H4 (cell line): ENCODE measurements at places on chromosomes 7 and 10. TPM values are rescaled to one million over a fixed set of nuclear protein-coding genes. Genes with fewer than 3 reads are reported as not detected.

DNA sequence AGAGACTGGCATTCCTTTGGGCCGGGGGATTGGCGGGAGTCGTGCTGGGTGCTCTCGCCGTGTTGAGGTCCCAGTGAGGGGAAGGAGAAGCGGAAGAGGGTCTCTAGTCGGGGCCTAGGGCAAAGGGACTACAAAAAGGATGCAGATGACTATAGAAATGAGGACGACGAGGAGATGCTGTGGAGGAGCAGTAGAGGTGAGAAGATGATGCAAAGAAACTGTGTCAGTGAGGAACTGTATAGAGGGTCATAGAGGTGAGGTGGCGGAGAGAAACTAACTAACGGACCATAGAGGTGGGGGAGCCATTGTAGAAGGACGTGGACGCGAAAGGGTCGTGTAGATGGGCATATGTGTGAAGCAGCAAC lies 324 bp downstream of the TWNK start:
- DNase-seq: no peak

DNA sequence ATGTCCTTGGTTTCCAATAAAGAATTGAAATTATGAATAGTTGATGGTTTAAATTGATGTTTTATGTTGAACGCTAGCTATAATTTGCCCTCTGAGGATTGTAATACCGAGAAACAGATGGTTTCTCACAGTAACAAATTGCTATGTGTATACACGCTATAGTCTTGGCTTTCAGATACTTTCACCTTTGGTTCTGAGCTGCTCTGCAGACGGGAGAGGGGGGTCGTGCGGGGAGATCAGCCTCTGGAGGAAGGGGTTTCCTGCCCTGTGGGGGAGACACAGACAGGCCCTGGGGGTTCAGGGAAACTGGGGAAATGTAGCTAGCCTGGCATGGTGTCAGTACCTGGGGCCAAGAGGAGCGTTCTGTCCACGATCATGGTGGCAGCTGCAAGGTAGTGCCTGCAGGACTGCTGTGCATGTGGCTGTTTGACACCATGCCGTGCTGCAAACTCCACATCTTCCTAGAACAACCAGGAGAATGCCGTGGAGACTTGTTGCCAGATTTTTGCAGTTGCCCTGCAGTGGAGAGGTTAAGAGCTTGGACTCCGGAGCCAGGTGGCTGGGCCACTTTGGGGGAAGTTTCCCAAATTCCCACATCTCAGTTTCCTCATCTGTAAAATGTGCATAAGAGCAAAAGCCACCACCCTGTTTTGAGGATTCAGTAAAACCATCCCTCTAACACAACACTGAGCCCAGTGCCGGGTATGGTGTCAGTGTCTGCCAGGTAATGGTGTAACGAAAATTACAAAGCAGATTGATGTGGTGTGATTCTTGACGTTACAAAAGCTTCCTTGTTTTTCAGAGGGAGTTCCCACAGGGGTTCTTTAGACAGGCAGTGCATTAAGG lies 167.9 kb downstream of the CUX1 start:
- no peak for DNase-seq

GRCh38 chr10:118012952-118013525 lies 33.7 kb downstream of the RAB11FIP2 start:
- DNase-seq: no peak

DNA sequence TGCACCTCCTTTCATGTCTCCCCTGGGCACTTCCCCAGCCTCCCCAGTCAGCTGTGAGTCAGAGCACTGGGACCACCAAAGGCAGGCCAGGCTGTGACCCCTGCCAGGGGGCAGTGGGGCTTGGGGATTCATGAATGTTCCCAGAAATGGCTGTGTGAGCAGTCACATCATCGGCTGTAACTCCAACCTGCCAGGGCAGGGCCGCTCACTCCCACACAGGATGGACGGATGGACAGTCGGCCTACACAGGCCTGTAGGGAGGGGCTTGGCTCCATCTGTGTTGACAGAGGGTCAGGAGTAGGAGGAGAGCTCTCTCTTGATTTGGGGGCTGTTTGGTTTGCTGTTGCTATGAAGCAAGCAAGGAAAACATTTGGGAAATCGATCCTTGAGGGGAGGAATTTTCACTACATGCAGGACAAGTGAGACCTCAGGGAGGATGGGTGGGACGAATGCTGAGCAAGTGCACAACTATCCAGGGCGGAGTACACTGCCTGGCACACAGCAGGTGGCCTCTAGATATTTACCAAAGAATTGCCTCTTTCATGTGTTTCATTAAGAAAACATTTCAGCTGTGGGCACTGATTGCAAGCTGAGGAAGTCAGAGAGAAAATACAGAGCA lies 2.9 kb upstream of the IGFBP1 start:
- no peak for DNase-seq

- DNase-seq: no peak
Measured at GRCh38 chr10:63003816-63004453, 129.2 kb upstream of the NRBF2 start.

DNA sequence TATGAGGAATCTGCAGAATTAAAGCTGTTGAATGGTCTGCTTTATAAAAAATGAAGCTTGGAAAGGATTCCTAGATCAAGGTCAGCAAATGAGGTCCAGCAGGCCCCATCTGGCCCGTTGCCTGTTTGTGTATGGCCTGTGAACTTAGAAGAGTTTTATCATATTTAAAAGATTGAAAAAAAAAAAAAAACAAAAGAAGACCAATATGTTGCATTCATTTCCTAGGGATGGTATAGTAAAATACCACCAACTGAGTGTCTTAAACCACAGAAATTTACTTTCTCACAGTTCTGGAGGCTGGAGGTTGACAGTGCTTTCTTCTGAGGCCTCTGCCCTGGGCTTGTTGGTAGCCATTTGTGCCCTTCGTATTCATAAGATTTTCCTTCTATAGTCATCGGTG lies 109.2 kb downstream of the PPP1R3A start:
- DNase-seq: no peak

- DNase-seq: no peak
Measured at GRCh38 chr10:13871776-13872175, 285.0 kb downstream of the PRPF18 start.

DNA sequence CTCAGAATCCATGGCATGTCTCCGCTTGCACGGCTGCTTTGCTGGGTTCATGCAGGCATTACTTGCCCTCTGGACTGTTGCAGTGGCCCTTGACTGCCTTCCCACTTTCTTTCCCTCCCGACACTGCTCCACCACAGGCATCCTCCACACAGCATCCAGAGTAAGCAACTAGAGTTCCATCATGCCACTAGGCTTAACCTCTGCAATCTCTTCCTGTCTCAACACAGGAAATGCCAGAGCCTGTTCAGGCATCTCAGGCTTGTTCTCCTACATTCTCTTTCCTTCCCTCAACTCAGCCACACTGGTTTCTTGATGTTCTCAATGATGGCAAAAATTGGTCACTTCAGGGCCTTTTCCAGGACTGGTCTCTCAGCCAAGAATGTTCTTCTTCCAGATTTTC lies 284.5 kb upstream of the KLF6 start:
- DNase-seq: no peak

DNA sequence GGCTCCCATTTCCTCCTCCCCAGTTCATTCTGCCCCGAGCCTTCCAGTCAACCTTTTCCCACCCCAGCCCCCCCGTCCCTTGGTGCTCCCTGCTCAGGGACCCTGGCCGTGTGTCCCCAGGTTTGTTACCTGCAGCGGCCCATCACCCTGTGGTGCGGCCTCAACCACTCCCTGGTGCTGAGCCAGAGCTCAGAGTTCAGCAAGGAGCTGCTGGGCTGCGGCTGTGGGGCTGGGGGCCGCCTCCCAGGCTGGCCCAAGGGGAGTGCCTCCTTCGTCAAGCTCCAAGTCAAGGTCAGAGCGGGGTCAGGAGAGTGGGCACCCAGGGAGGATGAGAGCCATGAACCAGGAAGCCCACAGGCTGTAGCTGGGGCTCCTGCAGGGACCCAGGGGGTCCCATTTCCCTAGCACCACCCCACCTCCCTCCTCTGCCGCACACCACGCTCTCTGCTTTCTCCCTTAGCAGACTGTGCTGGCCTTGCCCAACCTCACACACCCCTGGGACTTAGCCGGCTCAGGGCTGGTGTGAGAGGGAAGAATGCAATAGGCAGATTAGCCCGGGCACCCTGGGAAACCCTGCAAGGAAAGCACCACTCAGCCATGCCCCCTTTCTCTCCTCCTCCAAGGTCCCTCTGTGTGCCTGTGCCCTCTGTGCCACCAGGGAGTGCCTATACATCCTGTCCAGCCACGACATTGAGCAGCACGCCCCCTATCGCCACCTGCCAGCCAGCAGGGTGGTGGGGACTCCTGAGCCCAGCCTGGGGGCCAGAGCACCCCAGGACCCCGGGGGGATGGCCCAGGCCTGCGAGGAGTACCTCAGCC lies 2.0 kb upstream of the PCOLCE start:
- DNase-seq: no peak

- DNase-seq: no peak
Measured at GRCh38 chr10:25206693-25207414, 32.1 kb downstream of the GPR158 start.

DNA sequence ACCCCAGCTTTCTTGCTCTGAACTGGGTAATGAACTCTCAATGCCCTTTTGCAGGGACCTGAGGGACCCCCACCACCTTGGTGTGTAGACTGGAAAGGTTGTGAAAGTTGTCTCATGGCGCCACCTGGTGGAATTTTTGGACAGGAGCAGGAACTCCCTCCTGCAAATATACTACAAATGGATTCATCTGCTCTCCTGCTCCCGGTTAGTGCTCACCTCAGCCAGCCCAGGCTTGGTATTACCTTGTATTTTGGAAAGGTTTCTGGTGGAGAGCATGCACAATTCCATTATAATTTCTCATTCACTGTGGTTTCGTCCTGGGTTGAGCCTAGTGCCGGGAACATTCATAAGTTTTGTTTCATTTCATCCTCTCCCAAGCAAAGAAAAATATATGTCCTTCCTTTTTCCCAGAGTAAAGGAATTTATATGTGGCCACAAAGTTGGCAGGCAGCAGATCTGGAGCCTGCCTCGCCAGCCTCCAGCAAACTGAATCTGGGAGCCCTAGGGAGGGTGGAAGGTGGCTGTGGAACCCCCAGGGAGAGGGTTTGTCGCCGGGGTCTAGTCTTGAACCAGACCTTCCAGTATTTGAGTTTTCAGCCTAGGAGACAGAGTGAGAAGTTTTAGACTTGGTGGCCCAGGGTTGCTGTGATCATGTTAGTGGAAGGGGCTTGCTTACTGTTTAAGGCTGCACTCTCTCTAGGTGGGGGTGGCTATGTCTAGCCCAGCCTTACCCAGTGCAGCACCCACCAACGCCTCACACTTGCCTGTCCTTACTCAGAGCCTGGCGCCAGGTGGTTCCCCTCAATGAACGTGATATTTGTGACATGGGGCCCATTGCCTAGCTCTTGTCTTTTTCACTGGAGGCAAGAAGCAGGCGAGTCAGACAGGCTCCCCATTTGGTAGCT lies 9.5 kb downstream of the FAM241B start:
- DNase-seq: peak; percentile 51

Gene TRIM56
- total RNA-seq: 3.4 and 4.6 TPM in 2 replicates

Gene MARVELD1
- 33.4 and 46.1 TPM in 2 replicates for total RNA-seq

Gene CCDC136
- 5.0 and 5.2 TPM in 2 replicates for total RNA-seq
